ENCODE measurements at places on chromosomes 5 and 9. TPM values are rescaled to one million over a fixed set of nuclear protein-coding genes. Genes with fewer than 3 reads are reported as not detected.

DNA sequence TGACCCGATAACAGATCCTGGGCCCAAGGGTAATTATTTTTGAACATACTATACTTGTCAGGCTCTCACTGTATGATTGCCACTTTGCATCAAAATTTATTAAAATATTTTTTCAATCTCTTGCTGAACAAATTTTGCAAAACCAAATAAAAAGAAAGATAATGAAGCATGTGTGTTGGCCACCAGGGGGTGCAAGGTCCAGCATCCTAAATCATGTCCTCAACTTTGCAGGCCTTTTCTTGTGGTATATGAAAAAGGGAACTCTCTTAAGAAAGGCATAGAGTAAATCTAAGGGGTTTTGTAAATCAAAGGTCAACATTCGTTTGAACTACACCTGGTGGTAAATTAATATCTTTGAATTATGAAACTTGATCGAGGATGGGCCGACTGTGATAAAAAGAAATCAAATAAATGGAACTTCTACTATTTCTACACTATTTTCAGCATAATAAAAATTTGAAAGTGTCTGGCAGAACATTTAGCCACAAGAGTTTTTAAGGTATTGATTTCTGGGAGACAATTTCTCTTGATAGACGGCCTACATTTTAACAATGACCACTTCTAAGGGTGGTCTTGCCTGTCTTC, 676.5 kb downstream of the DMRTA1 start:
- peak; percentile 0 for DNase-seq

DNA sequence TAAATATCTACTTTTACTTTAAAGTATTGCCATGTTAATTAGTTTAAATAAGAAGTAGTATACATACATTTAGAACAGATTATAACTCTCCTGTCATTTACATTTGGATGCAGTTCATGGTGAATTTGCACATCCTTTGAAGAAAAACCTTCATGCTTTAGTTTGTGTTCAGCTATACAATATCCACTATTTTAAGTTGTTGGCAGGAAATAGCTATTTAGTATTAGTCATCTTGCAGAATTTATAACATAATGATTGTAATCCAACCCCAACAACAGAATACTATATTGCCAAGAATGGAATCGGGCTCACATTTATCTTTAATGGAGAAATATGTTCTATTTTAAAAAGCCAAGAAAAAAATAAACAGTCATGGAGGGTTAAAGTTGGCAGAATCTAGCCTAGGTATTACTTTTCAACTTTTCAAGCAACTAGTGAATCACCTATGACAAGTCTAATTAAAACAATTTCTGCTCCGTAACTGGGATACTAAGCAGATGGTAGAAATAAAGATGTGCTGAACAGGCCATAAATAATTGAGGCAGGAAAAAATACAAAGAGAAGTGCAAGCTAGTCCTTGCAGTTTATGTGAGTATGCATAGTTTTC, 1170.6 kb upstream of the NUDT12 start:
- DNase-seq, result no peak

DNA sequence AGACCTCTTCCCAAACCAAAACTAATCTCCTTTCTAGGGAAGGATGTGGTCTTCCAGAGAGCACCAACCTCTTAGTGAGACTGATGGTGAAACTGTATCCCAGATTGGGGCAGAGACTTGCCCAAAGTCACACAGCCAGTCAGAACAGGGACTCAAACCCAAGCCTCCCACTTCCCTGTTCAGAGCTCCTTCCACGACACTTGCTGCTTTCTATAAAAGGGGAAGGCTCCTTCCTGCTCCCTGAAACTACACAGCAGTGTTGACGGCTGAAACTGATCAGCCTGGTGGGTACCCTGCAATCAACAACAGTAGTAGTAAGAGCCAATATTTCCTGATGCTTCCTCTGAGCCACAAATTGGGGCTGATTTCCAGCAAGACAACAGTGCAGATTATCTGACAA, 1.5 kb downstream of the TOR2A start:
- DNase-seq, result no peak

GRCh38 chr9:89795538-89796195, 190.9 kb downstream of the GADD45G start:
- no peak for DNase-seq

DNA sequence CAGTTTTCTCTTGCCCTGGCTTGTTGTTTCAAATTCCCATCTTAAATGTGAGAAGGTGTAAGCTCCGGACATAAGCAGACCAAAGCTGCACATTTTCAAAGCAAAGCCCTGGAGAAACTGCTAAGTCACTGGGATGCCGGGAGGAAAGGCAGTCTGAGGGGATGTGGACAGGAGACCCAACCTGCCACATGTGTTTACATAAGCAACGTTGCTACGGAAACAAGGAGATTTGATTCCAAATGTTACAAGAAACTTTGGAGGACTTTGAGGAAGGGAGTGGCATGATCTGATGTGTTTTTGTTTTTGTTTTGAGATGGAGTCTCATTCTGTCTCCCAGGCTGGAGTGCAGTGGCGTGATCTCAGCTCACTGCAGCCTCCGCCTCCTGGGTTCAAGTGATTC, 25.7 kb upstream of the INSYN2B start:
- no peak for DNase-seq

The ADAMTS6 gene
- total RNA-seq, result 4.1 TPM

Measured in SJSA1 (cell line).